ENCODE measurements at places on chromosomes 6 and 20.

GRCh38 chr6:96237638-96238347 lies 222.0 kb downstream of the FUT9 start:
- no peaks in the 10 kb centered on the region for H3K36me3 ChIP-seq
- H3K4me3 ChIP-seq: no peak overlapping the region
- no peaks in the 10 kb centered on the region for H3K4me1 ChIP-seq
- no peak overlapping the region for H3K27ac ChIP-seq
- DNase-seq: no peak
- H3K27me3 ChIP-seq: no peaks in the 10 kb centered on the region

DNA sequence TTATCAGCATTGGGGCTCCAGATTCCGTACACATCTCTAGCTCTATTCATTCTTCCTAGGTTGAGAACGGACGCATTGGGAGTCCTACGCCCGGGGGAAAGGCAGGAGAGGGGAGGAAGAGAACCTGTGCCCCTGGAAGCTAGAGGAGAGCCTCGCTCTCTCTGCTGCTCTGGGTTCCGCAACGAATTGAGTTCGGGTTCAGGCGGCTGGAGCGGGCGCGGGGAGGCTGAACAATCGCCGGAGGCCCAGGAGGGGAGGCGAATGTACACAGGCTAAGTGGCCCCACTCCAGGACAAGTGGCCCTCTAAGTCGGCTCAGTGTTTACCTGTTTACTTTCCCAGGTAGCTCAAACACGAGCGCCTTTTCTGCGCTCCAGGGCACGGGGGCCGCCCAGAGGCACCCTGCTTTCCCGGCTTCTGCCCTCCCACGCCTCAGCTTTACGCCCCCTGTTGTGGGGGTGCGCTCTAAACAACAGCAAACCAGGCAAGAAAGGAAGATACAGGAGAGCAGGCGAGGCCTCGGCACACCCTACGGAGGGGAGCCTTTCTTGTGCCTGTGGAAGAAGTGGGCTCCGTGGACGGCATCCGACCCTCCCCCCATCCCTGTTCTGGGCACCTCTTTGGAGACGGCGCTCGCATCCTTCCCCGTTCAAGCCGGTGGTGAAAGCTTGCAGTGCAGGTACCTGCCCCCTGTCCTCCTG lies 4.6 kb upstream of the NKX2-2 start:
- no peak overlapping the region for H3K4me3 ChIP-seq
- no peak for DNase-seq
- H3K36me3 ChIP-seq: no peaks in the 10 kb centered on the region
- peaks cover 16% of the 10 kb centered on the region for H3K4me1 ChIP-seq
- no peak overlapping the region for H3K27ac ChIP-seq

- H3K4me1 ChIP-seq: no peaks in the 10 kb centered on the region
- H3K27me3 ChIP-seq: 0 out of 2 replicates have a peak, but pooled peaks cover 1% of the 10 kb centered on the region
- DNase-seq: no peak
- H3K36me3 ChIP-seq: no peaks in the 10 kb centered on the region
Measured at GRCh38 chr20:40326784-40327183, 362.3 kb downstream of the MAFB start.

DNA sequence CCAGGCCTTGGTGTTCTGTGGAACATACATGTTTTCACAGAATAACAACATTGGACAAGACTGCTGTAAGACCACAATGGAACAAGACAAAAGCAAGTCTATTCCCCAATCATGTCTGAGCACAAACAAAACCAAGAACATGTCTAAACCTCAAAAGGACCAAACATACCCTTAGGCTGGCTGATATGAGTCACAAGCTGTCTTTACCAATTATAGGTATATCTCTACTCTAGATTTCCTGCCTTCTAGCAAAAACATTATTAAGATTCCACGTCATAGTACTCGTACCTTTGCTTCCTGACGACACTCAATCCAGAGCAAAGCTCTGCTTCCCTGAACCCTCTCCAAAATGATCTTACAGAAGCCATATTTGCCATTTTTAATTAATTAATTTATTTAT lies 15.4 kb upstream of the L3MBTL1 start:
- H3K27ac ChIP-seq: no peak overlapping the region
- no peak for DNase-seq
- H3K4me1 ChIP-seq: no peaks in the 10 kb centered on the region
- no peak overlapping the region for H3K4me3 ChIP-seq
- H3K36me3 ChIP-seq: no peaks in the 10 kb centered on the region

DNA sequence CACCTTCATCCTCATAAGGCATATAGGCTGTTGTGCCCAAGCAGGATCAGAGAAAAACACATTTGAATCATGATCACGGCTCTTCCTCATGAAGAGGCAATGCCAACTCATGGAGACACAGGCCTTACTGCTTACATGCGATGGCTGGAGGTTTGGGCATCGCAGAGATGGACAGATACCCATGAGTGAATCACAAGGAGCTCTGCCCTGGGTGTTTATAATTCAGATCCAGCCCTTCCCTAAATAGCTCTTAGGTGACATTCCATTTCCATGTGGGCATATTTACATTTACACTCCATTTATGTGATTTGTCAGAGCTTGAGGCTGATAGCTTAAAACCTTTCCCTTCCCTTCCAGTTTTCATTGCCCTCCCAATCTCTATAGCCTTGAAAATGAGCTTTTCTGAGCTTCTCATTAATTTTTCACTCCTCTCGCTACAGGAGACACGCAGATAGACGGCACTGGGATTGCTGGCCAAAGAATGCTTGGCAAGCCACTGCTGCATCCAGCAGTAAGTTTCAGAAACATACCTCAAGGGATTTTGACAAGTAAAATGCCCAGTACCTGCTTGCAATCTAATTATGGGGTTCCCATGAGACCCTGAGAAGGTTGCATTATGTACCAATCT lies 249.1 kb downstream of the TBC1D7 start:
- peaks cover 1% of the 10 kb centered on the region for H3K27me3 ChIP-seq
- no peak for DNase-seq
- H3K36me3 ChIP-seq: no peaks in the 10 kb centered on the region
- no peaks in the 10 kb centered on the region for H3K4me1 ChIP-seq
- no peak overlapping the region for H3K27ac ChIP-seq

DNA sequence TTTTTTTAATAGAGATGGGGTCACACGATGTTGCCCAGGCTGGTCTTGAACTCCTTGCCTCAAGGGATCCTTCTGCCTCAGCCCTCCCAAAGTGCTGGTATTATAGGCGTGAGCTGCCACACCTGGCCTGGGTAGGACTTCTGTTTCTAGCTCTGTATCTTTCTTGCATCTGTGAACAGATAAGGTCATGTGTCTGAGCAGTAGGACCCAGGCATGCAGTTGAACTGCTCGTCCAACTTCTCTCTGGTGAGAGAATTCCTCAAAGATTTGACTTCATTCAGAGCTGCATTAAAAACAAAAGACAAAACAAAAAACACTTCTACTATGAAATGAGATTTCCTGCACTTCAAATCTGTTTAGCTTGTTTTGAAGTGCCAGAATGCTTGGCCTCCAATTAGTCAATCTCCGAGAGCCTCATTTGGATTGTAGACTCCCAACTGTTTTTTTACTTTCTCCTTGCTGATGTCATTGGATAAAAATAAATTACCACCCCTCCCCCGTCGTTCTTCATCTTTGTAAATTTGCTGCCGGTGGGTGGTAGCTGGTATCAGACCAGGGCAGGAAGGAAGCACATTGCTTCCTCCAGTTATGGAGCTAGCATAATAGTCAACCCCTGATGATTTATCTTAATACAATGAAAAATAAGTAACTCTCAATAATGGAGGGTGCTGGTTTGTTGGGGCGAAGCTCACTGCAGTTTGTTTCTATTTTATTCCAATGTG lies 17.6 kb downstream of the CD109 start:
- no peak overlapping the region for H3K27ac ChIP-seq
- H3K27me3 ChIP-seq: no peaks in the 10 kb centered on the region
- no peak overlapping the region for H3K4me3 ChIP-seq
- no peaks in the 10 kb centered on the region for H3K36me3 ChIP-seq

DNA sequence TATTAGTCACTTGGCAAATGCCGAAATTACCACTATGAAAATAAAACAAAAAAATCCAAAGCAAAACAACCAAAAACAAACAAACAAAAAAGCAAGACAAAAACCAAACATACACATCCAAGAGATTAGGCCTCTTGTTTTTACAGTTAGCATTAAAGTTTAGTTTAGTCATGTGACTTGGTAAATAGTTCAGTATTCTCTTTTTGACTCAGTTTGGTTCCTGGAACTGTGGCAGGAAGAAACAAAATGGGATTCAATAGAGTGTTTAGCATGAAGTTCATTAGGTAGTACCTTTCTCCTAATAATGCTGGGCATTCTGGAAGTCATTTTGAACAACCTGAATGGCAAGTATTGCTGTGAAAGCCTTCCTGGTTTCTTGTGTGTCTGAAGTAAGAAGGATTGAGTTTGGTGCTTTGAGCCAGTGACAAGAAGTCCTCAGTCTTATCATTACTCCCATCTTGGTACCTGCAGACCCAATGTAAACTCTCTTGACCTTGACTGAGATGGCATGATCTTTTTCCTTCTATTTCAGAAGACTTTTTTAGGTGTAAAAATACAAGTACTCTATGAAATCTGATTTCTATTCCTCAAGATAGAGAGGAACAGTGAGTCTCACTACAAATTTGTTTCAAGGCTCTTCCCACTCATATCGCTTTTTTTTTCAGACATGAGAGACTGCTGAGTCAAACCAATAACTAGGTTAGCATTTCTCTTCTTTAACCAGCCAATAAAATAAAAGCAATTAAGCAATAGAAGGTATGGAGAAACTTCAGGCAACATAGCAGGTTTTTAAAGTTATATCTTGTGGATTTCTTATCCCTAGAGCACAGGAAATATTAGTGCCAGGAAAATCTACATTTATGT lies 223.6 kb upstream of the PREP start:
- no peak overlapping the region for H3K4me3 ChIP-seq
- H3K27ac ChIP-seq: no peak overlapping the region
- H3K36me3 ChIP-seq: no peaks in the 10 kb centered on the region
- peaks cover 30% of the 10 kb centered on the region for H3K4me1 ChIP-seq
- no peaks in the 10 kb centered on the region for H3K27me3 ChIP-seq
